ENCODE measurements at places on chromosomes 12 and 14. TPM values are rescaled to one million over a fixed set of nuclear protein-coding genes. Genes with fewer than 3 reads are reported as not detected.

APOF gene
- total RNA-seq = not detected

SLC7A8 gene
- 14.5 TPM for total RNA-seq

BMAL2 gene
- total RNA-seq = 1.9 TPM

- no peak for DNase-seq
These were observed 49.8 kb downstream of the CNTN1 start for GRCh38 chr12:40742041-40742440.

DNA sequence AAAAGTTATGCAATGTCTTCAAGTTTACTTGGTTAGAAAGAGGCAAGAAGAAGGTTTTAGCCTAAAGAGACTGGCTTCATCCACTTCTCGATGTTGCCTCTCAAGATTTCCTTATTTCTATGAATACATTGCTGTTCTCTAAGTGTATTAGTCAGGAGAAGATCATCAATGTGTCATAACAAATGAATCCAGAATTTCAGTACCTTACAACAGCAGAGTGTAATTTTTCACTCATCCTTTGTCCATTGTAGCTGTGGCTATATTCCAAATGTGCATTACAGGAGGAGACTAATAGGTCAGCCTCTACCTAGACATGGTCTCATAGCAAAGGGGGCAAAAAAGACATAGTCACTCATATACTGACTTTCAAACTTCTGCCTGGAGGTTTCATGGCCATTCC is 579.1 kb downstream of the PRKD1 start:
- no peak for DNase-seq

DNA sequence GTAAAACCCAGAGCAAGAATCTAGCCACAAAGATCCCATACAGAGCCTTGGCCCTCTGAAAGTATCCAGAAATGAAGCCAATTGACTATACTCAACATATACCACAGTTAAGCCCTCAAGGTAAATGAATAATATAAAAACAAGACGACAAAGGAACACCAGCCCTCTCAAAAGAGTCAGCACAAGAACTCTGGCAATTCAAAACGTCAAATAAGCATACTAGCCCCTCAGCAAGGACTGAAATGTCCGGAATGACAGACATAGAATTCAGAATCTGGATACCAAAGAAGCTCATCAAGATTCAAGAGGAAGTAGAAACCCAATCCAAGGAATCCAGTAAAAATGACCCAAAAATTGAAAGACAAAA is 49.9 kb downstream of the GTF2A1 start:
- no peak for DNase-seq

DNA sequence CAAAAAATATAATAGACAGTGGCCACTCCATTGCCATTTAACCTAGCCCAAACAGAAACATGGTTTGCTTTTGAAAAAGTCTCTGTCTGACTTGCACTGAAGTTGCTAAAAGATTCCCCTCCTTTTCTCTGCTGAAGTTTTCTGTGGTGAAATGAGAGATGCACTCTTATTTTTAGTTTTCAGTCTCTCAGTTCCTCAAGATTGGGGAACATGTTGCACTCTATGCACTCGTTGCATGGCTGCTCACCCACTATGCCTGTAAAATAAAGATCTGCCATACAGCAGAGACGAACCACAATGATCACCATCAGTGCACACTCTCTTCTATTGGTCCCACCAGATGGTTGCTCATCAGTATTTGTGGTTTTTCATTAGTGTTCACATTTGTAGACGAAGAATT is 13.1 kb upstream of the DAAM1 start:
- no peak for DNase-seq

- no peak for DNase-seq
These were observed 77.4 kb downstream of the AACS start for GRCh38 chr12:125142601-125143000.

DNA sequence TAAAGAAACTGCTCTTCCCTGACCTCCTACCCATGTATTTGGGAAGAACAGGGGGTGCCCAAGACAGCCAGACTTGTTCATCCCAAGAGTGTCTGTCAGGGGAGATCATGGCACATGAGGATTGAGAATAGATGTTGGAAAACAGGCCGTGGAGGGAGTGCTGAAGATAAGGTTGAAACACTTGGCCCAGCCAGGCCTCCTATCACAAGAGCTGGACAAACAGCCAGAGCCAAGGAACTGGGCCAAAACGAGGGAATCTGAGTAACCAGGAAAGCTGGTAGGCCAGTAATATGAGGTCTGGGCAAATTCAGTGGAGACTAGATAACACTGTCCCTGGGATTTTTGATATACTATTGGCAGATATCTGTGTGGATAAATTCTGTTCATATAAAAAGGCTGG is 161.7 kb downstream of the TMX1 start:
- no peak for DNase-seq

DNA sequence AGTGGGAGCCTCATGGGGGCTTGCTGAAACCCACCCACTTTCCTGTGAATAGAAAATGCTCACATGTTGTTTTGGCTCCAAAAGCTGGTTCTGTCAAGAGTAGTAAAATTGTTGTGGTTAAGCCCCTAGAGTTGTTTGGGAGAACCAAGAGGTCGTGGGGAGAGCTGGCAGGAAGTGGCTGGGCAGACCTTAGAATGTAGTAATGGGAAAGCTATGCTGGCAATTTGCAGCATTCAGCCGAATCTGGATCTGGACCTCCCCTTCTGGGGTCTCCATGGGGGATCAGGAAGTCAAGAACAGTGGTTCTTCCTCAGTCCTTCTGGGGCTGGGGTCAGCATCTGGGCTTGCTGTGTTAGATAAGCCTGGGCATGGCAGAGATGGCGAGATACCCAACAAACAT is 150.6 kb upstream of the TBX3 start:
- DNase-seq = no peak

GRCh38 chr12:103811791-103812190 is 29.2 kb downstream of the NT5DC3 start:
- DNase-seq = no peak

GRCh38 chr12:122081083-122081696 is 2.6 kb downstream of the MLXIP start:
- DNase-seq = no peak

DNA sequence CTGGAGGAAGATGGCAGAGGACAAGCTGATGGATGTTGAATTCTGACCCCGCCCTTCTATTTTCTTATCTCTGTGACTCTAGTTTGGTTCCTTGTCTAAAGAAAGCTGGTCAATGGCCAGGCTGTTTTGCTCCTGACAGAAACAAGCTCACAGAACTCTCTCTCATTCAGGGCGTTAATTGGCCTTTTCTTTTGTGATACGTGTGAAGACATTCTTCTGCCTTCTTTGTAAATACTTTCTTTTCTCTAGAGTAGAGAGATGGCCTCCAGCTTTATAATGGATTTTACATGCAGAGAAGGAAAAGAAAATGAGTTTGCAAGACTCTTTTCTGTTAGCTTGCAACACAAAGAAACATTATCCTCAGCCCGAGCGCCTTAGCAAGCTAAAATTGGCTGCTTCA is 492.2 kb upstream of the CCDC196 start:
- no peak for DNase-seq

DNA sequence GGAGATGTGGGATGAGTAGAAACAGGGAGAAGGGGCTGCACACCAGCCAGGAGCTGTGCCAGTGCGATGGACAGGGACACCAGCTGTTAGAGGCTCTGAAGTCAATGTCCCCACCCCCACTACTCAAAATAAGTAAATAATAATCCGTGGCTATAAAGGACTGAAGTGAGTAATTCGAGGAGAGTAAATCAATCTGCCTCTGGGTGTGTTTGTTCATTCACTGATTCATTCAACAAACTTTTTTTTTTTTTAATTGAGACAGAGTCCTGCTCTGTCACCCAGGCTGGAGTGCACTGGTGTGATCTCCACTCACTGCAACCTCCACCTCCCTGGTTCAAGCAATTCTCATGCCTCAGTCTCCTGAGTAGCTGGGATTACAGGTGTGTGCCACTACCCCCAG is 363.6 kb downstream of the TMEM132D start:
- no peak for DNase-seq

- DNase-seq = no peak
These were observed 544 bp upstream of the TDP1 start for GRCh38 chr14:89955022-89955744.

DNA sequence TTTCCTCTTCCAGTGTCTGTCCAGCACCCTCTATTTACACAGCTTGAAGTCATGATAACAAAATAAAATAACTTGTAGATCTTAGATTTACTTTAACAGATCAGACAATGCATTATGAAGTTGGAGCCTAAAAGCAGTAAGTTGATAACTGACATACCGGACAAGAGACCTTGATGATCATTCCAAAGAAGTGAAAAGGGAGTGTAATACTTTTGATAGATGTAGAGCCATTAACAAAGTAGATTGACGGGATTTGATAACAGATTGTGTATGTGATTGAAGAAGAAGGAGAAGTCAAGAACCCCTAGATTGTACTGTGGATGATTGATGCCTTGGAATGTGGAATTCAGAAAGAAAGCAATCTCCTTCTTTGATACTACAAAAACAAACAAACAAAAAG is 403.8 kb upstream of the MGAT4C start:
- DNase-seq = no peak
